ENCODE measurements at places on chromosomes 3 and 15. TPM values are rescaled to one million over a fixed set of nuclear protein-coding genes. Genes with fewer than 3 reads are reported as not detected.

The CSPG4 gene
- 17.7 TPM for total RNA-seq

The ARGFX gene
- not detected for total RNA-seq

The SCN5A gene
- total RNA-seq = 134 TPM

The LTF gene
- total RNA-seq = 2.3 TPM

The CHRM5 gene
- not detected for total RNA-seq

DNA sequence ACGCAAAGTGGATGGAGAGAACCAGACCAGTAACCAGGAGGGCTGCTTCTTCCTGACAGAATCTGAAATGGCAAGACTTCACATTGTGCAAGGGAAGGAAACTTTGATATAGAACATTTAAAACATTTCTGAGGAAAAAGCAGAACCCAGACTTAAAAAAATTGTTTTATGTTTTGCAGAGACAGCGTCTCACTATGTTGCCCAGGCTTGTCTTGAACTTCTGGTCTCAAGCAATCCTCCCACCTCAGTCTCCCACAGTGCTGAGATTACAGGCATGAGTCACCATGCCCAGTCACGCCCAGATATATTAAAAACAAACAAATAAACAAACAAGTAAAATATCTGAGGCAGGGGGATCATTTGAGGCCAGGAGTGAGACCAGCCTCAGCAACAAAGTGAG is 46.2 kb downstream of the CRTAP start:
- DNase-seq = no peak

DNA sequence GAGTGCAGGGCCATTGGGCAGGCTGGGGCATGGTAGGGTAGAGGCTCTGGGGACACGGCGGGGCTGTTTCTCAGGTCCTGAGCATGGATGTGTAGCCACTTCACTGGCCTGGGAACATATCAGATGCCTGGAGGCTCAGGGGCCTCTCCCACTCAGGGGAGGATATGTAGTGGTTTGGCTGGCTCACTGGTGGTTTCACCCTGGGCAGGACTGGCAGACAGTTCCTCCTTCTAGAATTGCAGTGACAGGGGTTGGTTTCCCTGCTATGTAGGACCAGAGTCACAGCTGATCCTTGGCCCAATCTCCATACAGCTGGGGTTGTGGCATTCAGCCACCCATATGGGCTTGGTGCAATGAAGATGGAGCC is 4.8 kb upstream of the ARHGAP31 start:
- DNase-seq = no peak

GRCh38 chr15:76674883-76675282 is 230.3 kb downstream of the SCAPER start:
- no peak for DNase-seq

DNA sequence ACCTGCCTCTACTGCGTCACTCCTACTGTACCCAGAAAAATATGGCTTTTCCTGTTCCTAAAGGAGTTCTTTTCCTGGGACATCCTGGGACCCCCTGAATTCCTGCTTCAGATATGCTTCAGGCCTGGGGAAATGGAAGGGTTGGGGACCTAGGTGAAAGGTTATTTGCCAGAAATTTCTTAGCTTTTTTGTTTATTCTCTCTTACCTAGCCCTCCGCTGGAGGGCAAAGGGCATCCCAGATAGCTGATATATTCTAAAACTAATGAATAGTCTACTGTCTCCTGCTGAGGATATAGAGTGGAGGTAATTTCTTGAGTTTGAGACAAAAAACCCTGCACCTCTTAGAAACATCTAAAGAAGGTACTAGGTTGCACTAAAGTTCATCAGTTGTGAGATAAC is 3.6 kb upstream of the ZNF148 start:
- DNase-seq = no peak

- DNase-seq = no peak
Measured at GRCh38 chr3:129276385-129276784, 2.3 kb upstream of the HMCES start.

- no peak for DNase-seq
Measured at GRCh38 chr3:116947148-116947547, 237.6 kb downstream of the TUSC7 start.

DNA sequence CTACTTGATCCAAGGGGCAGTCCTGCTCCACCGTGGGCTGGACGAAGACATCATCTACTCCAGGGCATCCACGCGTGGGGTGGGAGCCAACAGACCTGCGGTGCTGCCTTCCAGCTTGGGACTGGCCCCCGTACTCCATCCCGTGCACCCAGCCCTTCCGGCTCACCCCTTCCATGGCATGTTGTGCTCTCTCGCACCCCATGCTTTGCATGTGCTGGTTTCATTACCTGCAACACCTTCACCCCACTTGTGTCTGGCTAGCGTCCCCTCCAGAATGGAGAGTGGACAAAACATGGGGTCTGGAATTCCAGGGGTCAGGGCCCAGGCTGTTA is 30.2 kb downstream of the SEMA7A start:
- DNase-seq = no peak

DNA sequence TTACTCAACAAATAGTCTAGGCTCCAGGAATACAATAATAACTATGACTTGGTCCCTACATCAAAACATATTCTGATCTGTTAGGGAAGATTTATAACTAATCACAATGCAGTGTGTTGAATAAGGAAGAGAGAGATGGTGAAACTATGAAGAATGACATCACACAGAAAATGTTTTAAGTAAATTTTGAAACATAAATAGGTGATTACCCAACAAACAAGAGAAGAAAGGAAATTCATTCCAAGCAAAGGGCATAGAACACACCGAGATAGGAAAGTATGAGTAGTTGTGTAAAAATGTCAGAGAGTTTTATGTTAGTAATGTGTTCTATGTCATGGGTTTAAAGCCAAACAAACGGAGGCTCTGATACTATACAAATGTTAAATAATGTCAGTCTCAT is 13.4 kb downstream of the SEC62 start:
- DNase-seq = no peak

GRCh38 chr3:48652923-48653715 is 9.6 kb downstream of the CELSR3 start:
- no peak for DNase-seq

DNA sequence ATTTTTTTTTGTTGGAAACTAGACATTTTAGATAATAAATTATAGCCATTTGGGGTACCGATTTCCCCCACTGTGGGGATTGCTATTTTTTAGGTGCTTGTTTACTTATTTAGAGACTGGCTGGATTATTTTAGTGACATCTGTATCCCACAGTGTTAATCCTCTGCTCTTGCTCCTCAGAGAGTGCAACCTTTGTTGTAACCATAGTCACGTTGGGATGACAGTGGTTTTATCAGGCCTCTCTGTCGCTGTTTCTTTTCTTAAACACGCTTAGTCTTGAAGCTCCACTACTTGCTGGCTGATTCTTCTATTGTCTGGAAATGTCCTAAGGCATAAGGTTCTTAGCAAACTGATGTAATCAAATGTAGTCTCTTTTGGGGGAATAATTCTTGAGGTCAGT is 451.6 kb upstream of the SEMA6D start:
- DNase-seq = no peak

GRCh38 chr15:89400116-89400781 is 65.6 kb upstream of the POLG start:
- DNase-seq = no peak

Measured in right cardiac atrium (tissue), 5 donors.